Stimulated activated CD4-positive, alpha-beta T cell treated with anti-CD3 and anti-CD28 coated beads, Interleukin-4, amount 100 ng/mL, for 24 hours (primary cell): ENCODE measurements at places on chromosomes 12 and 14.

GRCh38 chr12:48890657-48891418 lies 25.2 kb upstream of the RND1 start:
- DNase-seq, result peak; percentile 75

GRCh38 chr14:75088566-75089373 lies 19.3 kb downstream of the ZC2HC1C start:
- peak; percentile 56 for DNase-seq

GRCh38 chr14:53038629-53039028 lies 87.8 kb upstream of the FERMT2 start:
- DNase-seq, result no peak

GRCh38 chr12:40117818-40118217 lies 11.9 kb upstream of the SLC2A13 start:
- no peak for DNase-seq

DNA sequence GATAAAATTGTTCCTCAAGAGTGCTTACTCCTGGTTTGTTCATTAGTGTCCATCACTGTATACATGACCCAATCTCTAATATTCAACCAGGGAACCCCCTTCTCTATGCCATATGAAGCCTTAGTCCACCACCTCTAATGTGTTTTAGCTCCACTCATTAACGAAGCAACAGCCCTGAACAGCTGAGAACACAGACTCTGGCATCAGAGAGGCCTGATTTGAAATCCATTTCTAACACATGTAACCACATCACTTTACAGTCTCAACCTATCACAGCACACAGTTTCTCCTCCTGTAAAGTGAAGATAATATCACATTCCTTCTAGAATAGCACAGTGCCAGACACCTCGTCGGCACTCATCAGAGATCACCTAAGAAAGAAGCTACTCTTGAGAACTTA lies 64.3 kb downstream of the C2CD5 start:
- DNase-seq, result no peak
